ENCODE measurements at places on chromosomes 7 and 10.

DNA sequence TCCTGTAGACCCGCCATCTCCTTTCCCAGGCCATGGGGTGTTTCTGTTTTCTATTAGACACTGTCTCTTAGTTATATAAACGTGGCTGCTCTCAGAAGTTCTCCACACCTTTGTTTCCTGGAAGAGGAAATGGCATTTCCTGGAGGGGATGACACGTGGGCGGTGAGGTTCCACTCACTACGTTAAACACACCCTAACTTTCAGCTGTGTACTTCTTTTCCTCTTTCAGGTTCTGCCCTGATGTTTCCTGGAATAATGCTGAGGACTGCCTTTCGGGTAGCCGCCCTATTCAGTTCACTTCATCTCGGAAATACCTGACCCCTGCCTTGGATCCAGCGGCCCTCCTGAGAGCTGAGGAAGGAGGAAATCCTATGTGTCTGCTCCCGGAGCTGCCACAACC, 3.4 kb upstream of the PRKCQ start:
- DNase-seq = no peak

GRCh38 chr10:127698886-127699285, 38.1 kb upstream of the FOXI2 start:
- no peak for DNase-seq

DNA sequence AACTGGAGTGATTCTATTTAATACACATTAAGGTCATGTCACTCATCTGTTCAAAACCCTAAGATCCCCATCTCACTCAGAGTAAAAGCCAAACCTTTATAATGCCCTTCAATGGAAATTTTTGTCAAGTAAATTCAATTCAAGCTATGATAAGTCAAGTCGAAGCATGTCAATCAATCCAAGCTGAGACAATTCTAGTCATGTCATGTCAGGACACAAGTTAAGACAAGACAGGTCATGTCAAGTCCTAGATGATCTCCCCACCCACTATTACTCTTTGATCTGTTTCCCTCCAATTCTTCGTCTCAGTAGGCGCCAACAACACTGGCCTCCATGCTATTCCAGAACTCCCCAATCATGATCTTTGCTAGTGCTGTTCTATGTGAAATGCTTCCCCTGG, 141.4 kb downstream of the MAGI2 start:
- DNase-seq = no peak

DNA sequence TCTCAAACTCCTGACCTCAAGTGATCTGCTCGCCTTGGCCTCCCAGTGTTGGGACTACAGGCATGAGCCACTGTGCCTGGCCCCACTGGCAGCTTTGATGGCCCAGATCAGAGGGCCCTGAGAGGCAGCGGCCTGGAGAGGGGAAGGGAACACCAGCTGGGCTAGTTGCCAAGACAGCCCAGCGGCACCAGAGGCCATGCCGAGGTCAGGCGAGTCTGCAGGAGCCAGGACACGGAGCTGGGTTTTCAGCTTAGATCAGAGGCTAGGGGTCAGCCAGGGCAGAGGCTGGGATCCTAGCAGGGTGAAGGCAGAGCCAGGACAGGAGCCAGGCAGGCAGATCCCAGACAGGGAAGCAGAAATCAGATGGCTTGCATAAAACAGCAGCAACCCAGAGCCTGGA, 92.9 kb downstream of the MYL10 start:
- no peak for DNase-seq

GRCh38 chr10:124001391-124002148, 91.8 kb downstream of the CHST15 start:
- DNase-seq = no peak

DNA sequence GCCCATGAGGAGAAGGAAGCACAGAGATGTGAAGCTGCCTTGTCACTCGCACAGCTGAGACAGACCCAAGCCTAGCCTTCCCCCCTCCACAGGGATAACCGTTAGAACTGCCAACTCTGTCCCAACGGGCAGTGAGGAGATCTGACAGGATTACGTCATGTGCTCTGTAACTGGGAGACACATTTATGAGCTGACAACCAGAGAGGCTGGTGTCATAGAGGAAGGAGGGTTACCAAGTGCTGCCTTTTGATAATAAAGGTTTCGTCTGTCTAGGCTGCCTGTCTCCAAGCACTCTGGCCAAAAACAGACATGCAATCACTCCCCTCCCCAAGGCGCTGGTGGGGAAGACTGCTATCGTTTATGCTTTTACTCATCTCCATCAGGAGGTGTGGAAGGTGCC, 165.9 kb downstream of the PLXNA4 start:
- DNase-seq = no peak

DNA sequence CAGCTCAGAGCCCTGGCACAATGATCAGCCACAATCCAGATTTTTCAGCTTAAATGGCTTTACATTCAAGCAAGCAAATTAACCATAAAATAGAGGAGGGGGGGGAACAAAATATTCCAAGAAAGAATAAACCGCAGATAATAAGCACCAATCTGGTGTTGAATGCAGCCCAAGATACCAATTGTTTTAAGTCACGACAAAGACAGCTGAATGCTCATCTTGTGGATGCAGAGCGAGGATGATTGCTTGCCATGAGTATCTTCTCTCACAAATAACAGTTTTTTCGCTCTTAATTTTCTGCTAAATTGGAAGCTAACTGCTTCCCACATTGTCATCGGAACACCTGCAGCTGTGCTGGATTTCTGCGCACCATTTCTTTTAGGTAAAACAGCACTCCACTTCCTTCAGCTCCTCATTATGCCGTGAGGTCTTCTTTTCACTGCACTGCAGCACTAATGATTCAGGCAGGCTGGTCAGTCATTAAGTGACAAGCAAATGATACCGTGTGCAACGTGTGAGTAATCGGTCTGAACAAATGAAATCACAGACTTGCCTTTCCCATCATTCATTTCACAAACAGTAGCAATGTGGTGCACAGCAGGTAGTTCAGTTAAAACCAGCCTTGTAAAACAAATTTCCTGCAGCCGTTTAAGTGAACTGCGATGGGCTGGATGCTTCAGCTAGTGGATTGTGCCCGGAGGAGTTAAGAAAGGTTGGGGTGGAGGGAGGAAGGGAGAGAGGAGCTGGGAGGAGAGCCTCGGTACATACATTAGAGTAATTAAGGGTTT, 106.4 kb upstream of the CDCA7L start:
- DNase-seq = no peak

- DNase-seq = no peak
Measured at GRCh38 chr7:138726288-138726687, 25.1 kb upstream of the SVOPL start.

GRCh38 chr7:157444843-157445135, 108.0 kb downstream of the DNAJB6 start:
- DNase-seq = no peak
